ENCODE measurements at places on chromosomes 6 and 20. TPM values are rescaled to one million over a fixed set of nuclear protein-coding genes. Genes with fewer than 3 reads are reported as not detected.

THEMIS gene
- 0.18 TPM for polyA plus RNA-seq

AVP gene
- not detected for polyA plus RNA-seq

ZNF391 gene
- polyA plus RNA-seq = 14.4 TPM

DNA sequence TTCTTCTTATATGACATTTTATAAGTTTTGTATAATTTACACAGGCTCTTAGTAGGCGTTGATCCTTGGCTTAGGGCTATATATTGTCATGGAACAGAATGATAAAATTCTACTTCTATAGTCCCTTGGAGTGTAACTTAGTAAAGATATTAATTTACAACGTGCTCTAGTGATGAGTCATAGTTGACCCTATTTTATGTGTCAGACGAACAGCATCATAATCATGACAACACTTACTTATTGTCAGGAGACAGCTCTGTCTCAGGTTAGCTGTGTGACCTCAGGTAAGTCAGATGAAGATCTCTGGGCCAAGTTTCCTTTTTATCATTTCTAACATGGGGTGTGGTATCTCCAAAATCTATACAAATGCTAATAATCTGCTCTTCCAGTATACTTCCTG lies 473.5 kb downstream of the UTRN start:
- DNase-seq = no peak

- DNase-seq = no peak
Measured at GRCh38 chr20:24317224-24317623, 152.2 kb upstream of the SYNDIG1 start.

DNA sequence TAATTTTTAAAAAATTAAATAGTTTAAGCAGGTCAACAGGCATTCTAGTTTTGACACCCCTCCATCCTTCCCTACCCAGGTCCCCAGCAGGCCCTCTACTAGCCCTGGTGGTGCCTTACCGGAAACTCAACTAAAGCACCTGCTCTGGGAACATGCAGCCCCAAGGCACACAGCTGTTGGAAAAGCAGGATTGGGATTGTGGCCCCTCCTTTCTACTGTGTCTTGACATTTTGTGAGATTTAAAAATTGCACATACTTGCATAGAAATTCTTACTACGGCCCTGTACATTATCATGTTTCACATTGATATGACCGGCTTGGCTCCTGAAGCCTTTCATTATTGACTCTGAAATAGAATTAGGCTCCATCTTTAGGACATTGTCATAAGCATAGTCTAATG lies 423.2 kb downstream of the GRIK2 start:
- DNase-seq = no peak

DNA sequence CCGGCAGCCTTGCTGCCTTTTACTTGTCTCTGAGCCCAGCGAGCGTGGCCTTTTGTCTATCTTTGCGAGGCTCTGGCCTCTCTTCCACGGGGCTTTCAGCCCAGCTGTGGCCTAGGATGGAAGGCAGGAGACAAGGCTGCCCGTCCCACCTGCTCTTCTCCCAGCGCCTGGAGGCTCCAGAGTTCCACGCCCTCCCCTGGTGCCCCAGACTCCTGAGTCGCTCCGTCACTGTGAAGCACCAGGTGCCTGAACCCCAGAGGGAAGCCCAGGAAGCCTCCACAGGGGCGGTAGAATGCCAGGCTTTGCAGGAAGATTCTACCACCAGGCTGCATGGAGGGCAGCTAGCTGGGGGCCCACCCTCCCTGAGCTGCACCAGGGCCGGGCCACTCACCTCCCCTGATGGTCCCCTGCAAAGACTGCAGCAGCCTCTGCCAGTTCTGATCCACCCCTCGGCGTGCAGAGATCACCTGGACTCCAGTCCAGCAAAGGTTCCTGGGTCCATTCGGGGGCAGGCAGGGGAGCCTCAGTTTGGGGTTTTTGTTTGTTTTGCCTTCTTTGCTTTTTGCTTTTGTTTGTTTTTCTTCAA lies 384.6 kb downstream of the CDH4 start:
- DNase-seq = no peak

- DNase-seq = no peak
Measured at GRCh38 chr20:57103146-57103800, 163.2 kb downstream of the BMP7 start.

Data from right lung (tissue), 10 donors.